Cardiac fibroblast (primary cell): ENCODE measurements at places on chromosomes 16 and 17.
A peak's percentile ranks its signal among the peaks of the same experiment; 100 is the strongest.

- peak; percentile 70 for DNase-seq
These were observed 47.5 kb downstream of the HAPSTR1 start for GRCh38 chr16:9138731-9139501.

- DNase-seq, result no peak
These were observed 2.3 kb downstream of the ATP2A1 start for GRCh38 chr16:28880589-28880915.

DNA sequence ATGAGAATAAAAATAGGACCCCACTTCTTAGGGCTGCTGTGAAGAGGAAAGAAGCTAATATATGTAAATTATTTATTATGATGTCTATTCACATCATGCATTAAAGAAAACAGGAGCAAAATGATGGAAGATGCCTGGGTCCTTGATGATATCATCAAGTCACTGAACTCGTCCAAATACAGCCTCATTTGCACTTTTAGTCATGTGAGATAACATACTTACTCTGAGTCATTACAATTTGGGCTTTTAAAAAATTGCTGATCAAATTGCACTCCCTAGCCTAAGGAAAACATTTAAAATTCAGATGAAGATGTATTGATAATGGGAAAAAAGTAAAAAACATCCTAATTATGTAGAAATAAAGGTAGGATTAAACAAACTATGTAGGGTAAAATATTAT lies 302.7 kb upstream of the CCL2 start:
- DNase-seq, result no peak

DNA sequence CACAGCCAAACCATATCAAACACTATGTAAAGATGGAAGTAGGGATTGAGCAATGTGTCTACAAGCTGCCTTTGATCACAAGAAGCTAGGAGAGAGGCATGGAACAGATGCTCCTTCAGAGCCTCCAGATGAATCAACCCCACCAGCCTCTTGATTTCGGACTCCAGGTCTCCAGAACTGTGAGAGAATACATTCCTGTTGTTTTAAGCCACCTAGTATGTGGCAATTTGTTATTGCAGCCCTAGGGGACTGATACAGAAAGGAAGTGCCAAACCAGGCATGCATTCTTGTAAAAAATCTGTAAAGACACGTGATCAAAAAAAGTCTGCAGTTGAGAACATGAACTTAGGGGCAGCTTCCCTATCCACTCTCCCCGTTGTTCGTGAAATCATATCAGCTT lies 91.1 kb downstream of the C17orf67 start:
- no peak for DNase-seq

- DNase-seq, result no peak
These were observed 3.7 kb downstream of the CCNF start for GRCh38 chr16:2432801-2433505.

DNA sequence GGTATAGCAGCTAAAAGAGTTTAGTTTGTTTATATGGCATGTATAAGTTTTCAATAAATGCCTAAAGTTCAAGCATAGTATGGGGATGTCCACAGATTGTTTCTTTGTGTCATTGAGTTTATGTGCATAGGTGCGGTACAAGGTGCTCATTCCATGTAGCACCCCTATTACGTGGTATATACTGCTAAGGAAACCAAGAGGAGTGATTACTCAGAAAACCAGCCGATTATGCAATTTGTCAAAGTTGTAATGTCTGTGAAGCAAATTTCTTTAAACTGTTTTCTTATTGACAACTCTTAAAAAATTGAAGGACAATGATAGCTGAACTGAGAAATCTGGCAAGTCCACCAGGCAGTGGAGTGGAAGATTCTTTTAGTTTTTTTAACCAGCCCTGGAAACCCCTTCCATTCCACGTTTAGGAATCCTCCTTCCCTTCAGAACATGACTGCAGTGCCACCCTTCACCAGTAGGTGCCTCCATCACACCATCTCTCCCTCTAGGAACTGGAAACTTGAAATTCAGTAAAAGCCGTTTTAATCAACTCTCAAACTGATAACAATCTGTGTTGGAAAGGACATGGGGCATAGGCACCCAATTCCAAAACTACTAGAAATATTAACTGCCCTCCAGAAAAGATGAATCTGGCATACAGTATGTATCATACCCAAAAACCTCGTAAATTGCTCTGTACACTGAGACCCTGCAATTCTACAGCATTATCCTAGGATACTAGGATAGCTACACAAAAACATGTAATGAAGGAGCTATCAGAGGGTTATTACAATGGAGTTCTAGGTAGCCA lies 43.5 kb downstream of the REXO5 start:
- peak; percentile 76 for DNase-seq

DNA sequence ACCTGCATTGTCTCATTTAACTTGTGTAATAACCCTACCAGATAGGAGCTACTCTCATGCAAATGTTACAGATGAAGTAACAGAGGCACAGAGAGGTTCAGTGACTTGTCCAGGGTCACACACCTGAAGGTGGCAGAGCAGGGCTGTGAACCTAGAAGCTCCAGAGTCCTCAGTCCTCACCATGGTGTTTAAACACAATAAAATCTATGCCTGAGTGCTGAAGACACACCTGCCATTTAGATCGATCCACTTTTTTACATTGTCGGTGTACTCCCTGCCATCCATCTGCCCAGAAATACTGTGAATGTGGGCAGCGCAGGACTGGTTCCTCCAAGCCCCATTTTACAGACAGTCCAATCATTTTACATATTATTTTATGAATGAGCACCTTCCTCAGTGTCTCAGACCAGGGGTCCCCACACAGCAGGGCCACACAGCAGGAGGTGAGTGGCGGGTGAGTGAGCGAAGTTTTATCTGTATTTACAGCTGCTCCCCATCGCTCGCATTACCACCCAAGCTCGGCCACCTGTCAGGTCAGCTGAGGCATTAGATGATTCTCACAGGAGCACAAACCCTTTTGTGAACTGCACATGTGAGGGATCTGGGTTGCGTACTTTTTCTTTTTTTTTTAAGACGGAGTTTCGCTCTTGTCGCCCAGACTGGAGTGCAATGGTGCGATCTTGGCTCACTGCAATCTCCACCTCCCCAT lies 5.6 kb downstream of the IL4R start:
- DNase-seq, result no peak

- peak; percentile 62 for DNase-seq
These were observed 260.4 kb upstream of the TBX2 start for GRCh38 chr17:61139219-61139618.

- DNase-seq, result peak; percentile 30
These were observed 252.7 kb downstream of the PARN start for GRCh38 chr16:14377326-14377725.

- no peak for DNase-seq
These were observed 46.1 kb downstream of the IRX5 start for GRCh38 chr16:54976651-54977200.

GRCh38 chr17:40432864-40433528 lies 10.3 kb upstream of the IGFBP4 start:
- peak; percentile 49 for DNase-seq

GRCh38 chr16:89349947-89350633 lies 132.6 kb downstream of the ZNF778 start:
- DNase-seq, result no peak

- DNase-seq, result no peak
These were observed 1.8 kb upstream of the KRT36 start for GRCh38 chr17:41491476-41491875.

GRCh38 chr17:41799366-41799765 lies 12.4 kb downstream of the P3H4 start:
- no peak for DNase-seq

GRCh38 chr17:51912939-51913338 lies 245.6 kb downstream of the CA10 start:
- DNase-seq, result no peak

DNA sequence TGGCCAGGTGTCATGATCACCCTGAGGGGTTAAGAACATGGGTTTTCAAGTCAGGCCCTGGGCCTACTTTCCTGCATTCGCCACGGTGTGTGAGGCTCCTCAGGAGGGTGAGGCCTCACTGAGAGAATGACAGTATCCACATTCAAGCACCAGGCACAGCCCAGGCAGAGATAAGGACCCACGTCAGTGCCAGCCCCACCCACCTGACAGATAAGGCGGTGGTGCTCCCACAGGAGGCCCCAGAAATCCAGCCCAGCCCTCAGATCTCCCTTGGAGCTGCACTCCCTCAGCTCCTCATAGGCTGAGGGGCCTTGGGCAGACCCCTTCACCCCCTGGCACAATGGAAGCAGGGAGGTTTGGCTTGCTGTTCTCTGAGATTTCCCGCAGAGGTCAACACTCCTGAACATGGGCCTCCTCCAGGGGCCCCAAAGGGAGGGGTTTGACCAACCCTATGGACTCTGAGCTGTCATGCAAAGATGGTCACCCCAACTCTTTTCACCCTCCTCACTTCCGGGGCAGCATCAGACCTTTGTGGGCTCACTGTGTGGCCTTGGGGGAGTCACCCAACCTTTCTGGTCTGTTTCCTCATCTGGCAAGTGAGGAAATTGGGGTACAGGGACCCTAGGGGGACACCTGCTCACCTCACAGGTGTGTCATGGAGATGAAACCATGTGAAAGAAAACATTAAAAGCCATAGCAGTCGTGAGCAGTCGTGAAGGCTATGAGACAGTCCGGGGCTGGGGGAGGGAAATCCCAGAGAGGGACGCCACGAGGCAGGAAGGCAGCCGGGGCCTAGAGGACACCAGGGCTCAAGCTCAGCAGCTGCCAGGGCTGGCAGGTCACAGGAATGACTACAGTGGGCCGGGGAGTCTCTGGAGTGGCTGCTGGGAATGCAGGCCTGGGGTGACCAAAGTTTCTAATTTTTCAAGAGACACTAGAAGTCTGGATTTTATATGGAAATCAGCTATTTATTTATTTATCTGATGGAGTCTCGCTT lies 15.4 kb downstream of the PLLP start:
- peak; percentile 72 for DNase-seq

- no peak for DNase-seq
These were observed 3.8 kb upstream of the XYLT1 start for GRCh38 chr16:17474572-17474971.

- no peak for DNase-seq
These were observed 5.0 kb downstream of the CTF1 start for GRCh38 chr16:30901201-30902028.

GRCh38 chr17:65005858-65006257 lies 50.7 kb downstream of the GNA13 start:
- no peak for DNase-seq

- peak; percentile 57 for DNase-seq
These were observed 87.7 kb downstream of the MRM3 start for GRCh38 chr17:869567-870525.

DNA sequence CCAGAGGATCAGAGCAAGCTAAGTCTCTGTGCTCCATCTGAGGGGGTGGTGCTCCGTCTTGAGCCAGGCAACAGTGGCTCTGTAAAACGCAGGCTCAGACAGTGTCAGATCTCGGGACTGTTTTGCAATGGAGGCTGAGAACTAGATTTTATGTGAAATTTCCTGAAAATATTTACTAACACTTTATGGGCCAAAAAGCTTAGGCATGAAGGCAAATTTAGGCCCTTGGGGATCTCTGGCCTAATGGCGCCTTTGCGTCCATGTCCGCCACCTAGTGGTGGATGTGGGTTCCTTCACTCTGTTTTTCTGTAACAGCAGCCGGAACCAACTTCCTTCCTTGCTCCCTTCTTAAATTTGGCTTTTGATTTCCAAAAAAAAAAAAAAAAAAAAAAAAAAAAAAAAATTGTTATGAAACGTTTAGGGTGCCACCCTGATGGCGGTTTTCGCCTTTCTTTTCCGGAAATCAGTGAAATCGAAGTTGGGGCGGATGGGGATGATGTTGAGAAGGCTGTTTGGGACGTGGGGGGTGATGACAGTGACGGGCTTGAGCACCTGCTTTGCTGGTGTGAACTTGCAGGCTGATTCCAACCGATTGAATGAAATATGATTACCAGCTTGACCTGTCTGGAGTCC lies 14.0 kb upstream of the ELAC2 start:
- peak; percentile 74 for DNase-seq

DNA sequence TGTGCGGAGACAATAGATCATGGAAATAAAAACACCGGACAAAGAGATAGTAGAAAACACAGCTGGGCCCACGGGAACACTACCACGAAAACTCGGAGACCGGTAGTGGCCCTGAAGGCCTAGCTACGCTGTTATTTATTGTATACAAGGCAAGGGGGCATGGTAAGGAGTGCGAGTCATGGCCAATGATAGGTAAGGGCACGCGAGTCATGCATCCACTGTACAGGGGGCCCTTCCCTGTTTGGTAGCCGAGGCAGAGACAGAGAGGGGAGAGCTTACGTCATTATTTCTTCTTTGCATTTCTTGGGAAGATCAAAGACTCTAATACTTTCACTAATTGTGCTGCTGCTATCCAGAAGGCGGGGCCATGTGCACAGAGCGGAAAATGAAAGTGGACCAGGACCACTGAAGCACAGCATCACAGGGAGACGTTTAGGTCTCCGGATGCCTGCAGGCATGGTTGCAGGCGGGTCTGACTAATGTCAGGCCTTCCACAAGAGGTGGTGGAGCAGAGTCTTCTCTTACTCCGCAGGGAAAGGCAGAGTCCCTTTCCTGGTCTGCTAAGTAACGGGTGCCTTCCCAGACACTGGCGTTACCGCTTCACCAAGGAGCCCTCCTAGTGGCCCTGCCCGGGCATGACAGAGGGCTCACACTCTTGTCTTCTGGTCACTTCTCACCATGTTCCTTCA lies 74.4 kb upstream of the ARL4D start:
- DNase-seq, result no peak

DNA sequence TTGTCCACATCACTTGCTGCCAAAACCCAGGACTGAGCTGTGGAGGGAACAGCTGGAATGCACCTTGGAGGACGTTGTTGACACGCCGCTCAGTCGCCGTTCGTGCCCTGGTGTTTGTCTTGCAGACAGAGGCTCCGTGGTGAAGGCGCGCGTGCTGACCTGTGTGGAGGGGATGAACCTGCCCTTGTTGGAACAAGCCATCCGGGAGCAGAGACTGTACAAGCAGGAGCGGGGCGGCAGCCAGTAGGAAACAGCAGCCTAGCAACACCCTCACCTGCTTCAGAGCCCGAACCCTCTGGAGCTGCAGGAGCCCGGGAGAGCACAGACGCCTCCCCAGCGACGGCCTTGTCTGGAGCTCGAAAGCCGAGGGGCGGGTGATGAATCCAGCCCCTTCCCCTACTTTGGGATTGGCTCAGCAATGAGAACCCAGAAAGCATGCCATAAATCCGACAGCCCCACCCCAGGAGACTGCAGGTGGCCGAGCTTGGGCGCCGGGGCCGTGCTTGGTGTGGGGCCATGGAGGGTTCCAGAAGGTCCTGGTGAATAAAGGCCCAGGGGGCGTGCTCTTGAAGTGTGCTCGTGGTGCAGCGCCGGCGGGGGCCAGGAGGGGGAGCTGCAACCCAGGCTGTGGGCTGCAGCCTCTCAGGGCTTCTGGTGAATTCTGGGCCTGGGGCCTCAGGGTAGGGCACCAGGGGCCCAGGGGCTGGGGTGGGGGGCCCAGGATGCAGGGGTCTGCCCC lies 470 bp upstream of the CDK3 start:
- DNase-seq, result peak; percentile 46
